ENCODE measurements at places on chromosomes 16 and 17.

DNA sequence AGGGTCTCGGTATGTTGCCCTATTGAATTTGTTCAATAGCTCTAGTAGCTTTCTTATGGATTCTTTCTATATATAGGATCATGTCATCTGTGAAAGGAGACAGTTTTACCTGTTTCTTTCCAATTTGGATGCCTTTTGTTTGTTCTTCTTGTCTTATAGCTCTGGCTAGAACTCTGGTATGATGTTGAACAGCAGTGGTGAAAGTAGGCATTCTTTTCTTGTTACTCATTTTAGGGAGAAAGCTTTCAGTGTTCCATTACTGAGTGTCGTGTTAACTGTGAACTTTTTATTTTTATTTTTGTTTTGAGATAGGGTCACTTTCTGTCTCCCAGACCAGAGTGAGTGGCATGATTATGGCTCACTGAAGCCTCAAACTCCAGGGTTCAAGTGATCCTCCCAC is 21.2 kb downstream of the EFCAB5 start:
- DNase-seq, result no peak

GRCh38 chr17:36214918-36215317 is 4.1 kb downstream of the CCL4L2 start:
- DNase-seq, result no peak

DNA sequence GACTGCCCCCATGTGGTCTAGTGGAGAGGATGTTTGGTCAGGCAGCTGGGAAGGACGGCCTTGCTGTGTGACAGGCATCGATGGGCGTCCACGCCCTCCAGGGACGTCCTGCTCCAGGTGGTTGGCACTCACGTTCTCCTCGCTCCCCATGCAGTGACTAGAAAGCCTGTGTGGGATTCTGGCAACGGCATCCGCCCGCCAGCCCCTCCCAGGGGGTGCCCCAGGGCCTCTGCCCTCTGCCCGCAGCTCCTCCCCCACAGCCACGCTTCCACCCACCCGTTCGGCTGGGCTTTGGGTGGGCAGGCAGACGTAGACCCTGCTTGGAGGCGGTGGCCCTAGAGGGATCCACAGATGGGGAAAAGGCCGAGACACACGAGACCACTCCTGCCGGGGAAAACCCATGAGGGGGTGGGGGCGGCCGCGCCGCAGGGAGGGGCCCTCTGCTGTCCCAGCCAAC is 4.7 kb upstream of the IL17C start:
- DNase-seq, result no peak

GRCh38 chr16:8967132-8967821 is 3.6 kb upstream of the USP7 start:
- no peak for DNase-seq

- DNase-seq, result no peak
Measured at GRCh38 chr17:33028061-33028460, 36.4 kb downstream of the SPACA3 start.

DNA sequence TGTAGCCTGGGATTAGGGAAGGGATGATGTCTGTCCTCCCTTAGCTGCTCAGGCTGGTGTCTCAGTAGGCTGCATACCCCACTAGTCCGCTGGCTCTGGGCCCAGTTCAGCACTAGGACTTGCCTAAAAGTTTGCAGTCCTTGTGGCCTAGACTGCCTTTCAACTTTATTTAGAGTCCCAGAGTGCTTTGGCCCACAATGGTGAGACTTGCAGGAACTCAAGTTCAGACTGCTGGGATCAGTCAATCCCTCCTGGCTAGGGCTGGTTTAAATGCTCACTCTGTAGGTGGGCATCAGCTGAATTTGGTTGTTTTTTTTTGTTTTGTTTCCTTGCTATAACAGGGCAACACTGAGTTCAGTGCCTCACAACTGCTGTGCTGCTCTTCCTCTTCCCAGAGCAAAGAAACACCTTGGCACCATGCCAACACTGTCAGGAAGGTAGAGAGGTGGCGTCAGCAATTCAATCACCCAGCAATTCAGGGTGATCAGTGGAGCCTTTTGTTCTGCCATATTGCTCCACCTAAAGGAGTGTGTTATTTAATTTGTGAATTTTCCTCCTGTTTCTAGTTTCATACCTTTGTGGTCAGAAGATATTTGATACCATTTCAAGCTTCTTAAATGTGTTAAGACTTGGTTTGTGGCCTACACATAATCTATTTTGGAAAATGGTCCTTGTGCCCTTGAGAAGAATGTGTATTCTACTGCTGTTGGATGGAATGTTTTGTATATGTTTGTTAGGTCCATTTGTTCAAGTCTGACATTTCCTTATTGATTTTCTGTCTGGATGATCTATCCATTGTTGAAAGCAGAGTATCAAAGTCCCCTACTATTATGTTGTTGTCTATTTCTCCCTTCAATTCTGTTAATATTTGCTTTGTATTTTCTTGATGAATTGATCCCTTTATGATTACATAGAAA is 284.0 kb upstream of the PMFBP1 start:
- DNase-seq, result no peak

- no peak for DNase-seq
Measured at GRCh38 chr17:944266-944826, 35.2 kb downstream of the NXN start.

GRCh38 chr17:78883089-78883532 is 19.9 kb downstream of the CEP295NL start:
- peak; percentile 81 for DNase-seq

DNA sequence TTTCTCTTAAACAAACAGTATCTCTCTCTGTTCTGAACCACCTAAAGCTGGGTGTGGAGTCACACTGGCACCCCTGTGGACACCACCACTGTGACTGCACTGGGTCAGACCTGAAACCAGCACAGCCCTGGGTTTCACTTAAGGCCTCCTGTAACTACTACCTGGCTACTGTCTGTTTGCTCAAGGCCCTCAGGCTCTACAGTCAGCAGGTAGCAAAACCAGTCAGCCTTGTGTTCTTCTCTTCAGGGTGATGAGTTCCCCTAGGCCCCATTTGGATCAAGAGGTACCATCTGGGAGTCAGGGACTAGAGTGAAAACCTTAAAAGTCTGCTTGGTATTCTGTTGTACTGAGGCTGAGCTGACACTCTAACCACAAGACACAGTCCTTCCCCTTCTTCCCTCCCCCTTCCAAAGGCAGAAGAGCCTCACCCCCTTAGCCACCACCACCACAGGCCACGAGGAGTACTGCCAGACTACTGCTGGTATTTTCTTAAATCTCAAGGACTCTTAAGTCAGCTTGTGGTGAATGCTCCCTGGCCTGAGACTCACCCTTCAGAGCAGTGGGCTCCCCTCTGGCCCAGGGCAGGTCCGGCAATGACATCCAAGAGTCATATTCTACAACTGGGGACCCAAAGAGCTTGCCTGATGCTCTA is 153.2 kb upstream of the MON1B start:
- DNase-seq, result no peak

GRCh38 chr17:55563363-55563762 is 52.1 kb upstream of the SMIM36 start:
- DNase-seq, result no peak

DNA sequence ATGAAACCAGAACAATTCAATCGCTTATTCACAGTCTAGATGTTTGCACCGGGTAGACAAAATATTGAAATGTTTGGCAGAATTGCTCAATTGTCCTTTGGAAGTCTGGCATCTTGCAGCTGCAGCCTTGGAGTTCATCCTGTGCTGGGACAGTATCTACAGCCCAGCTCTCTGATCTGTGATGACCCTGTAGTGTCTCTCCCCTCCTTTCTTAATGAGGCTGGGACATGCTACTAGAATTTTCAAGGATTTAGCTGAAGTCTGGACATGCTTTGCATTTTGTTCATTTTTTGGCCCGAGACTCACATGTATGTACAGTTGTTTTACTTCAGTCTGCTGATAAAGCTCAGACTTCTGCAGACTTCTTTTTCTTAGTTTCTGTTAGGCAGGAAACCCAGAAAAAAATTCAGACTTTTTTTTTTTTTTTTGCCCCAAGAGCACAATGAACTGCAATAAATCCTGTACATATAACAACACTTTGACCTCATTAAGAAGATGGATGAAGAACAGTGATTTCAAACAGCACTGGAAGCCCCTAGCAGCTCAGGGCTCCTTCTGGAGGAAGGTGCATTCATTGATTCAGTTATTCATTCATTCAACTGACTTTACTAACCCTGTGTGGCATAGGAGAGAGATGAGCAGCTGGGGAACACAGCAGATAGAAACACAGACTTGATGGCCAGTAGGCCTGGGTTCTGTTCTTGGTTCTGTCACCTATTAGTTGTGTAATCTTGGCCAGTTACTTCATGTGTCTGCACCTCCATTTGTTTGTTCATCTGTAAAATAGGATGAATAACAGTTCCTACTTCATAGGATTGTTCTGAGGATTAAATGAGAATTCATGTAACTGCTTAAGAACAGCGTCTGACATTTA is 210.0 kb downstream of the MAP2K4 start:
- no peak for DNase-seq

GRCh38 chr17:61587807-61588660 is 3.0 kb downstream of the NACA2 start:
- DNase-seq, result no peak

DNA sequence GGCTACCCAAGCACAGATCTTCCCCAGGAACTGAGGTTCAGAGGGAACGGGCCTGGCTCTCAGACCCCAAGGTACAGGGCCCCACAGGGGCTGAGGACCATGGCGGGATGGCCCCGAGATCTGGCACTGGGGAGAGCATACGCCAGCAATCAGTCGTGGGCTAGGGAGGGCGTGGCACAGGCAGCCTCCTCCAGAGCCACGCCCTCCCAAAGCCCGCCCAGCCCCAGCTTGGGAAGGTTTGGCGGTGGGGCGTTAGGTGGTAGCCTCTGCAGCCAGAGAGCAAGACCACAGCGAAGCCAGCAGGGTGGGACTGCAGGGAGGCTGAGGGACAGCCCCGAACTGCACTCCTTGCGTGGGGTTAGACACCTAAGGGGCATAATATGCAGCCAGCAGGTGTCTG is 11.6 kb downstream of the WNT9B start:
- no peak for DNase-seq

All from thoracic aorta (tissue), 2 donors.